Fibroblast of skin of scalp (primary cell): ENCODE measurements at places on chromosomes 13 and 19.

DNA sequence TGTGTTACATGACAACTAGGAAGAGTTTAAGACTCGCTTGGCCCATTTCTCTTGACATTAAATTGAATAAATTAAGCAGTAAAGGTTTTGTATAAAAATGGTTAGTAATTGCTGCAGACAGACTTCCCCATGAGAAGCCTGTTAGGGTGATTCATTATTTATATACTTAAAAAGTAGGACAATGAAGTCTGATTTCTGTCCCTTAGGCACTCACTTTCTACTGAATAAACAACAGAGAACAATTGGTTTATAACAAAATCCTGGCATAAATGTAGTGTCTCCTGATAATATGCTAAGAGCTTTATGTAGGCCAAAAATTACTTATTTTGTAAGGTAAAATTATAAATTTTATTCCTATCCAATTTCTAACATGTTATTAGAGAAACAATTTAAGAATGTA is 2138.5 kb upstream of the PCDH20 start:
- no peak for DNase-seq

GRCh38 chr13:20351281-20352022 is 119.3 kb upstream of the GJB6 start:
- peak; percentile 94 for DNase-seq

- DNase-seq = peak; percentile 34
Observed at GRCh38 chr19:48819366-48819816, 8.6 kb upstream of the BCAT2 start.

GRCh38 chr13:80274643-80275042 is 66.3 kb downstream of the SPRY2 start:
- no peak for DNase-seq

- no peak for DNase-seq
Observed at GRCh38 chr13:90447034-90447733, 900.3 kb upstream of the MIR17HG start.
